Common myeloid progenitor, CD34-positive (primary cell): ENCODE measurements at places on chromosomes 7 and 10.

GRCh38 chr7:43313628-43314378 lies 201.4 kb downstream of the HECW1 start:
- no peak overlapping the region for H3K27ac ChIP-seq
- no peaks in the 10 kb centered on the region for H3K36me3 ChIP-seq
- H3K4me3 ChIP-seq, result no peak overlapping the region
- H3K4me1 ChIP-seq, result no peaks in the 10 kb centered on the region
- no peaks in the 10 kb centered on the region for H3K27me3 ChIP-seq
- DNase-seq, result no peak

DNA sequence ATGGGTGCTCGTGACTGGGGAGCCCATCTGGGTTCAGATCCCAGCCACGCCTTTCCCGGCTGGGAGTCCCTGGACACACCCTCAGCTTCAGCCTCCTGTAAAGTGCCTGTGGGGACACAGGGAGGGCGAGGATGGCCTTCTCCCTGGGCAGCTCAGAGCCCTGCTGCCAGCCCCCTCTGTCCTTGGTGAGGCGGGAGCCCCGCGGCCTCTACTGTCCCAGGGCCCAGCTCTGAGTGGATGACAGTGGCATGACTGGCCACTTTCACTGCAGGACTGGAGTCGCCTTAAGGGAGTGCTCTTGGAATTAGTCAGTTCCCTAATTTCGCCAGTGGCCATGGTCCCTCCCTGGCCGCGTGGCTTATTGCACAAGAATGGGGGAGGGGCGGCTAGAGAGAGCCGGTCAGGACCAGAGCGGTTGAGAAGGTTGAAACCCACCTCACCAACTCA lies 4.6 kb downstream of the BRI3 start:
- no peak overlapping the region for H3K27ac ChIP-seq
- no peaks in the 10 kb centered on the region for H3K27me3 ChIP-seq
- H3K4me3 ChIP-seq, result no peak overlapping the region
- peaks cover 9% of the 10 kb centered on the region for H3K4me1 ChIP-seq

- H3K27me3 ChIP-seq, result no peaks in the 10 kb centered on the region
- H3K27ac ChIP-seq, result no peak overlapping the region
- no peak overlapping the region for H3K4me3 ChIP-seq
- no peak for DNase-seq
Measured at GRCh38 chr7:138900035-138900828, 81.0 kb downstream of the KIAA1549 start.

GRCh38 chr10:6514180-6514579 lies 65.9 kb downstream of the PRKCQ start:
- H3K27me3 ChIP-seq, result no peaks in the 10 kb centered on the region
- peaks cover 46% of the 10 kb centered on the region for H3K36me3 ChIP-seq
- H3K4me3 ChIP-seq, result no peak overlapping the region
- H3K4me1 ChIP-seq, result peaks cover 41% of the 10 kb centered on the region
- no peak for DNase-seq

GRCh38 chr7:116829041-116829440 lies 33.3 kb upstream of the CAPZA2 start:
- H3K36me3 ChIP-seq, result no peaks in the 10 kb centered on the region
- H3K27ac ChIP-seq, result no peak overlapping the region
- peak; percentile 60 for DNase-seq
- H3K27me3 ChIP-seq, result no peaks in the 10 kb centered on the region

- no peaks in the 10 kb centered on the region for H3K36me3 ChIP-seq
- H3K27ac ChIP-seq, result no peak overlapping the region
- peak; percentile 4 for DNase-seq
- H3K4me1 ChIP-seq, result peaks cover 34% of the 10 kb centered on the region
Measured at GRCh38 chr7:74615933-74616780, 41.4 kb upstream of the GTF2I start.

DNA sequence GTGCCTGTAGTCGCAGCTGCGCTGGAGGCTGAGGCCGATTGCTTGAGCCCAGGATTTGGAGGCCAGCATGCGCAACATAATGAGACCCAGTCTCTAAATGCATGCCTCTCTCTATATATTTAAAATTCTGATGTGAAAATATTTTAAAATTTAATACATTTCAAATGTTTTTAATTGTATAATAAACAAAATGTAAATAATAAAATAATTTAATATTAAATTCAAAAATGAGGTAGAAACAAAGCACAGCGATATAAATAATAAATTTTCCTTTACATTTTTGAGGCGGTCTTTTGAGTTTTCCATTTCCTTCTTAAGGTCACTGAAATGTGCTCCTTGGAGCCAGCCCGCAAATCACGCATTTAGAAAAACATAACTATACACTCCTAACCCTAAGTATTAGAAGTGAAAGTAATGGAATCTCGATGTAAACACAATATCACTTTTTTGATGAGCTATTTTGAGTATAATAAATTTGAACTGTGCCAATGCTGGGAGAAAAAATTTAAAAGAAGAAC lies 523 bp upstream of the CDK1 start:
- peak overlapping the region; percentile 96 for H3K4me3 ChIP-seq
- DNase-seq, result peak; percentile 21
- no peaks in the 10 kb centered on the region for H3K36me3 ChIP-seq
- no peak overlapping the region for H3K27ac ChIP-seq
- H3K27me3 ChIP-seq, result no peaks in the 10 kb centered on the region

GRCh38 chr10:90845726-90846125 lies 12.1 kb downstream of the HTR7 start:
- H3K27ac ChIP-seq, result no peak overlapping the region
- H3K4me3 ChIP-seq, result no peak overlapping the region
- no peaks in the 10 kb centered on the region for H3K36me3 ChIP-seq
- H3K27me3 ChIP-seq, result no peaks in the 10 kb centered on the region
- H3K4me1 ChIP-seq, result no peaks in the 10 kb centered on the region

- peaks cover 12% of the 10 kb centered on the region for H3K4me1 ChIP-seq
- peak; percentile 21 for DNase-seq
- H3K27ac ChIP-seq, result no peak overlapping the region
- no peaks in the 10 kb centered on the region for H3K27me3 ChIP-seq
Measured at GRCh38 chr10:42646687-42647640, 8.6 kb upstream of the ZNF33B start.

GRCh38 chr10:103911021-103911459 lies 6.9 kb downstream of the STN1 start:
- no peaks in the 10 kb centered on the region for H3K27me3 ChIP-seq
- H3K4me1 ChIP-seq, result peaks cover 83% of the 10 kb centered on the region
- peak overlapping the region; percentile 62 for H3K4me3 ChIP-seq
- peaks cover 20% of the 10 kb centered on the region for H3K36me3 ChIP-seq
- H3K27ac ChIP-seq, result peak overlapping the region; percentile 48

- no peaks in the 10 kb centered on the region for H3K27me3 ChIP-seq
- H3K4me1 ChIP-seq, result no peaks in the 10 kb centered on the region
- no peak overlapping the region for H3K27ac ChIP-seq
- no peaks in the 10 kb centered on the region for H3K36me3 ChIP-seq
Measured at GRCh38 chr10:78771260-78771659, 297.5 kb upstream of the ZMIZ1 start.

DNA sequence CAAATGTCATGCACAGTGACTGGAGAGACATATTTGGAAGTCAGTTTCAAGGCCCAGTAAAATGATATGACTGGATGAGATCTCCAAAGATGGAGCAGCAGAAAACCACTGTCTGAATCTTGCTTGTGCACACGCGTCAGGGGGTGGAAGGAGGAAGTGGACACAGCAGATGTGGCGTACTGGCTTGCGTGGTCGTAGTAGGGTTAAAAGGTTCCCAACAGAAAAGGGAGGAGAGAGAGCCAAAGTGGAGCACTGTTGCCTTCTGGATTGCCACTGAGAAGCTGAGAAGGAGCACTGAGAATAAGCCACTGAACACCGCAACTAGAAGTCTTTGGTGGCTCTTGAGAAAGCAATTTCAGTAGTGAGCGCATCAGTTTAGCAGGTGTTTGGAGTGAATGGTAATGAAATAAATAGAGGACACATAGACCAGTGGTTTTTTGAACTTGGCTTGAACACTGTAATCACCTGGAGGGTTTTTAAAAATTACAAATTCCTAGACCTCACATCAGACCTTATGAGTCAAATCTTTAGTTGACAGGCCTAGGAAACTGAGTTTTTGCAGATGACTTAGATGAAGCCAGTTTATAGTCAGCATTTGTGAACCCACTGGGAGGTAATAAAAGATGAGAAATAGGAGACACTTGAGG lies 227.3 kb downstream of the PTEN start:
- no peaks in the 10 kb centered on the region for H3K27me3 ChIP-seq
- H3K4me3 ChIP-seq, result no peak overlapping the region
- H3K27ac ChIP-seq, result no peak overlapping the region
- DNase-seq, result no peak
- H3K36me3 ChIP-seq, result no peaks in the 10 kb centered on the region

DNA sequence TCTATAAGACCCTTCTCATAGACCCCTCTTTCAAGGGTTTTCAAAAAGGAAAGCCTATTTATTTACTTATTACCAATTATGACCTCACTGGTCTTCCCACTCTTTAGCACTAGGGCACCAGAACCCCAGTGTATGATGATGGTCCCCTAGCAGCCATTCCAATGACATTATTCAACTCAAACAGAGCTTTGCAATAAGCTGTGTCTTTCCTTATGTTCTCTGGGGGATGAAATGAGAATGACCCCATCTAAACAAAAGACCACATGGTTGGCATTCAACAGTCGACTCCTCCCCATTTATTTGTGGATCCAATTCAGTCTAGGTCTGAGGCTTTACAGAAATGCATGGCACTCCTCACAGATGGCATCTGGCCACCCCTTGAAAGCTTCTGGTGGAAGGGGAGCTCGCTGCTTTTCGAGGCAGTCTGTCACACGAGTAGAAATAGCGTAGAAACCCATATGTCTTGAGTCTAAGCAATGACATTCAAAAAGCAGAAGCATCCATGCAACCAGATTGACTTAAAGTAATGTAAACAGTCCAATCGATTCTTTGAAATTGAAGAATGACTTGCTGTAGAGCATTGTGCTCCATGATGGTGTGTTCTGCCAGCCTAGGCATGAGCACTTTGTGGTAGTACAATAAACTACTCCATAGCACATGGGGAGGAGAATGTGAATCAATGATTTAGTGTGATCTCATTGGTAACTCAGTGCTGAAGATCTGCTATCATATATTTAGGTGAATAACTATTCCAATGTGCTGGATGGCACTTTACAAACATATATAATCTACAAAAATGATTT lies 29.8 kb downstream of the NRP1 start:
- H3K4me1 ChIP-seq, result peaks cover 6% of the 10 kb centered on the region
- no peaks in the 10 kb centered on the region for H3K36me3 ChIP-seq
- no peak overlapping the region for H3K27ac ChIP-seq

- H3K4me1 ChIP-seq, result no peaks in the 10 kb centered on the region
- no peak overlapping the region for H3K27ac ChIP-seq
- no peak overlapping the region for H3K4me3 ChIP-seq
- H3K36me3 ChIP-seq, result no peaks in the 10 kb centered on the region
Measured at GRCh38 chr7:122260336-122260735, 44.2 kb downstream of the FEZF1 start.

DNA sequence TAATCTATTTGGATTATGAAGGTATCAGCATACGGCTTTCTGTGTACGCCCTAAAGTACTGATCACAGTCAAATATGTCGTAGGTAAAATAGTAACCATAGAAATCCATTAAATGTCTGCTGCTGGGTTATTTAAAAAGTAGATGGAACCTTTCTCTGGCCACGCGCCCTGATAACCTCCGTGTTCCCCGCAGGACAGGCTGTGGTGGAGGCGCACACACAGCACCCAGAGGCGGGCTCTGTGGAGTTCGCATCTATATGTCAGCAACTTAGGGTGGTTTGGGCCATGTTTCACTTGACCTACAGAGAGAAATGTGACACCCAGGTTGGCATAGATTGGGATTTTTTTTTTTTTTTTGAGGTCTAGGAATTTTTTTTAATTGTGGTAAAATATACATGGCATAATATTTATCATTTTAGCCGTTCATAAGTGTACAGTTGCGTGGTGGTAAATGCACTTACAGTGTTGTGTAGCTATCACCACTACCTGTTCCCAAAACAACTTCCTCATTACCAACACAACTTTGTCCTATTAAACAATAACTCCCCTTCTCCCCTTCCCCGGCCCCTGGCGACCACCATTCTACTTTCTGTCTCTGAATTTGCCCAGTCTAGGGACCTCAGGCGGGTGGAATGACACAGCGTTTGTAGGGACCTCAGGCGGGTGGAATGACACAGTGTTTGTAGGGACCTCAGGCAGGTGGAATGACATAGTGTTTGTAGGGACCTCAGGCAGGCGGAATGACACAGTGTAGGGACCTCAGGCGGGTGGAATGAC lies 15.4 kb downstream of the PPP2R2D start:
- H3K36me3 ChIP-seq, result peaks cover 20% of the 10 kb centered on the region
- DNase-seq, result peak; percentile 76
- no peaks in the 10 kb centered on the region for H3K27me3 ChIP-seq

GRCh38 chr7:30815388-30815854 lies 44.2 kb downstream of the MINDY4 start:
- DNase-seq, result no peak
- no peaks in the 10 kb centered on the region for H3K27me3 ChIP-seq
- no peak overlapping the region for H3K4me3 ChIP-seq
- no peaks in the 10 kb centered on the region for H3K36me3 ChIP-seq
- no peaks in the 10 kb centered on the region for H3K4me1 ChIP-seq
- H3K27ac ChIP-seq, result no peak overlapping the region

DNA sequence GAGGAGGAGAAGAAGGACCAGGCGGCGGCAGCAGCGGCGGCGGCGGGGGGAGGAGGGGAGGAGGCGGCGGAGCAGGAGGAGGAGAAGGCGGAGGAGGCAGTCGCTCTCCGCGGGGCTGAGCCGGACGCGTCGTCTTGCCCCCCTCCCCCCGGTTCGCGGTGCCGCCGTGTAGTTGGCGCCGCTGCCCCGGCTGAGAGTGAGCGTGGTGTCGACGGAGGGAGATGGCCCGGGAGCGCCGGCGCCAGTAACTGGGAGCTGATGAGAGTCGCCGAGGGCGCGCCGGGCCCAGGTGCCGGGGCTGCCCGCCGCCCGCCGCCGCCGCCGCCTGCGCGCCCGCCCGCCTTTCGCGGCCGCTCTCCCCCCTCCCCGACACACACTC lies 257 bp downstream of the WAC start:
- no peak for DNase-seq
- H3K27ac ChIP-seq, result peak overlapping the region; percentile 98
- H3K36me3 ChIP-seq, result peaks cover 17% of the 10 kb centered on the region
- peaks cover 13% of the 10 kb centered on the region for H3K4me1 ChIP-seq
- H3K27me3 ChIP-seq, result no peaks in the 10 kb centered on the region

GRCh38 chr10:6778992-6779701 lies 199.1 kb upstream of the PRKCQ start:
- H3K27ac ChIP-seq, result no peak overlapping the region
- no peaks in the 10 kb centered on the region for H3K27me3 ChIP-seq
- no peak for DNase-seq
- no peaks in the 10 kb centered on the region for H3K4me1 ChIP-seq
- no peaks in the 10 kb centered on the region for H3K36me3 ChIP-seq
- H3K4me3 ChIP-seq, result no peak overlapping the region

GRCh38 chr10:84563868-84564267 lies 235.5 kb downstream of the CCSER2 start:
- peak; percentile 90 for DNase-seq
- H3K27me3 ChIP-seq, result peaks cover 3% of the 10 kb centered on the region
- no peak overlapping the region for H3K4me3 ChIP-seq
- no peak overlapping the region for H3K27ac ChIP-seq
- H3K4me1 ChIP-seq, result peaks cover 5% of the 10 kb centered on the region

DNA sequence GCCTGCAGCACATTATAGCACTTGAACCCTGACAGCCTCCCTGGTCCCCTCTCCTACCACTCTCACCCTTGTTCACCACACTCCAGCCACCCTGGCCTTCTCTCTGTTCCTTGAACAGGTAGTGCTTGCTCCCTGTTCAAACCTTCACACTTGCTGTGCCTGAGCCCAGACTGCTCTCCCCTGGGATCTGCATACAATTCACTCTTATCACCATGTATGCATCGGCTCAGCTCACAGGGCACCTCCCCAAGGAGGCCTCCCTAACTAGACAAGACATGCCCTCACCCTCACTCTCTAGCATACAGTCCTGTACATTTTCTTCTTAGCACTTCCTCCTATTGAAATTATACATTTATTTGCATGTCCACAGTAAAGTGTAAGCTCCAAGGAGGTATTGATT lies 59.3 kb downstream of the FAM13C start:
- no peak overlapping the region for H3K27ac ChIP-seq
- H3K4me3 ChIP-seq, result no peak overlapping the region
- DNase-seq, result no peak
- H3K36me3 ChIP-seq, result no peaks in the 10 kb centered on the region
- no peaks in the 10 kb centered on the region for H3K4me1 ChIP-seq
- no peaks in the 10 kb centered on the region for H3K27me3 ChIP-seq
